Activated T-cell treated with anti-CD3 and anti-CD28 coated beads, Interleukin-2, amount 50 U/mL, for 72 hours (primary cell): ENCODE measurements at places on chromosomes 2 and 18. TPM values are rescaled to one million over a fixed set of nuclear protein-coding genes. Genes with fewer than 3 reads are reported as not detected.

Gene GPR155
- total RNA-seq, result 12.6 TPM

Gene GYPC
- total RNA-seq, result 144 TPM

Gene UGT1A5
- total RNA-seq, result not detected

Gene CCDC74A
- 4.3 TPM for total RNA-seq

Gene CPO
- 0.21 TPM for total RNA-seq

Gene SLC4A3
- total RNA-seq, result not detected

DNA sequence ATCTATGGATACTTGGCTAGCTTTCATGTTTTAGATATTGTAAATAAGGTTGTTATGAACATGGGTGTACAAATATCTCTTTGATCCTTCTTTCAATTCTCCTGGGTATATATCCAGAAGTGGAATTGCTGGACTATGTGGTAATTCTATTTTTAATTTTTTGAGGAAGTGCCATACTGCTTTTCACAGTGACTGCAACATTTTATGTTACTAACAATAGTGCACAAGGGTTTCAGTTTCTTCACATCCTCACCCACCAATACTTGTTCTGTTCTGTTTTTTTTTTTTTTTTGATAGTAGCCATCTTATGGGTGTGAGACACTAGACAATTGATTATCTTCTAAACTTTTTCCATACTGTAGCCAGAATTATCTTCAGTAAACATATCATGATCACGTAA is 17.3 kb upstream of the NEUROD1 start:
- no peak overlapping the region for H3K4me3 ChIP-seq
- no peak overlapping the region for H3K27ac ChIP-seq
- no peaks in the 10 kb centered on the region for H3K36me3 ChIP-seq
- no peaks in the 10 kb centered on the region for H3K4me1 ChIP-seq

DNA sequence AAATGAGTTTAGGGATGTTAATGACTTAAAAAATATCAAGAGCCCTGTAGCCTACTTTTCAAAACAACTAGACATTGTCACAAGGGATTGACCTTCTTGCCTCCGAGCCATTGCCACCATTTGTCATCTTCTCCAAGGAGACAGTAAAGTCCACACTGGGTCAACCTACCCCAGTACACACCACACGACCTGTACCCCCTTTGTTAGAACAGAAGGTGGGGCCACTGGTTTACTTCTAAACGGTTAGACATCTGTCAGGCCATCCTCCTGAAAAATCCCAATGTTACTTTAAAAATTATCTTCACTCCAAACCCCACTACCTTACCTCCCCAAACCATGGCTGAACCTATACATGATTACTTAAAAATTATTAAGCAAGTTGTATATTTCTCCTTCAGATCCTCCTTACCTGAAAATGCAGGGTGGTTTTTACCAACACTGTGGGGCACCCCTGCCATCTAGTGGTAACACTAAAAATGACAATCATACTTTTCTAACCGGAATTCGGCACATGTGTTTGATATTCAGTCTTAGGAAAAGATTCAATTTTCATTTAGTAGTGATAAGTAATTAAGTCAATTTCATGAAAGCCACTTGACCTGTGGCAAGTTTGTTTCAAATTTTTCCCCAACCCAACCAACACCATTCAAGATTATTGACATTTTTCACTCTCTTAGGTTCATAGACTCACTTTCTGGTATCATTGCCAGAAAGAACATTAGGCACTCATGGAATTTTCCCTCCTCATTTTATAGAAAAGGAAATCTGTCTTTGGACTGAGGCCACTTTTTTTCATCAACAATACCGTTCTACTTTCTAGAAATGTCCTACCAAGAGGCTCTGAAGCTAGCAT is 265.3 kb upstream of the PKDCC start:
- H3K4me1 ChIP-seq, result no peaks in the 10 kb centered on the region
- H3K27me3 ChIP-seq, result peaks cover 18% of the 10 kb centered on the region
- H3K36me3 ChIP-seq, result no peaks in the 10 kb centered on the region
- H3K27ac ChIP-seq, result no peak overlapping the region
- DNase-seq, result peak; percentile 8

GRCh38 chr18:23746851-23747250 is 57.6 kb downstream of the LAMA3 start:
- H3K27me3 ChIP-seq, result peaks cover 26% of the 10 kb centered on the region
- DNase-seq, result no peak
- no peak overlapping the region for H3K4me3 ChIP-seq
- H3K27ac ChIP-seq, result no peak overlapping the region
- peaks cover 5% of the 10 kb centered on the region for H3K4me1 ChIP-seq
- H3K36me3 ChIP-seq, result no peaks in the 10 kb centered on the region

DNA sequence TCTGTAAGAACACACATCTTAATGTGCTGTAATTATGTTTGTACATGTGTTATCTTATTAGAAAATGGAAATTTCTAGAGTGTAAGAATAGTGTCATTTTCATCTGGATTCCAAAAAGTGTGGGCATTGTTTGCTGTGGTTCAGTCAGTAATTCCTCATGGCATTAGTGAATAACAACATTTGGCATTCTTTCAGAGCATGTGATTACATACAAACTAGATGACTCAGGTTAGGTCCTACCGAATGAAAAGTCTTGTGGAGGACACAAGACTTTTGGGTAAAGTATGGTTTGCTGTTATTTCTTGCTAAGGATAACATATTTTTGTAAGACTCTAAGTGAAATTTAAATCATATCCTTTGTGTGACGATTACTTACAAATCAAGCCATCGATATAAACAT is 593.1 kb upstream of the NRXN1 start:
- no peak overlapping the region for H3K4me3 ChIP-seq
- no peak for DNase-seq
- no peaks in the 10 kb centered on the region for H3K36me3 ChIP-seq
- H3K4me1 ChIP-seq, result no peaks in the 10 kb centered on the region
- no peaks in the 10 kb centered on the region for H3K27me3 ChIP-seq
- H3K27ac ChIP-seq, result no peak overlapping the region

GRCh38 chr18:73861771-73862170 is 285.9 kb downstream of the FBXO15 start:
- H3K27ac ChIP-seq, result no peak overlapping the region
- H3K4me3 ChIP-seq, result no peak overlapping the region
- H3K36me3 ChIP-seq, result no peaks in the 10 kb centered on the region
- no peaks in the 10 kb centered on the region for H3K27me3 ChIP-seq
- DNase-seq, result no peak

DNA sequence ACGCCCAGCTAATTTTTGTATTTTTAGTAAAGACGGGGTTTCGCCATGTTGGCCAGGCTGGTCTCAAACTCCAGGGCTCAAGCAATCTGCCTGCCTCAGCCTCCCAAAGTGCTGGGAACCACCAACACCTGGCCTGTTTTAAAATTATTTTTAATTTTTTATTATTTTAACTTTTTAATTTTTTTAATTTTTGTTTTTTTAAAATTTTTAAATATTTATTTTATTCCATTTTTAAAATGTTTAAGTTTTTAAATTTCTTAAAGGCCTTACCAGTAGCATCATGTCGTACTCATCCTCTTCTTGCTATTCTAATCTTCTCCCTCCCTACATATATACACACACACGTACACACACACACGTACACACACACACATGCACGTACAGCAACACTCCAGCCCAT is 1.4 kb downstream of the LYG1 start:
- peaks cover 5% of the 10 kb centered on the region for H3K36me3 ChIP-seq
- H3K4me1 ChIP-seq, result no peaks in the 10 kb centered on the region
- H3K27ac ChIP-seq, result no peak overlapping the region
- H3K4me3 ChIP-seq, result no peak overlapping the region

GRCh38 chr2:101380376-101380775 is 6.9 kb downstream of the CREG2 start:
- H3K4me3 ChIP-seq, result no peak overlapping the region
- DNase-seq, result no peak
- no peak overlapping the region for H3K27ac ChIP-seq
- no peaks in the 10 kb centered on the region for H3K36me3 ChIP-seq

- peaks cover 6% of the 10 kb centered on the region for H3K27me3 ChIP-seq
- DNase-seq, result no peak
- H3K4me1 ChIP-seq, result no peaks in the 10 kb centered on the region
- H3K36me3 ChIP-seq, result no peaks in the 10 kb centered on the region
Measured at GRCh38 chr2:156600196-156600595, 164.0 kb downstream of the GPD2 start.

- no peaks in the 10 kb centered on the region for H3K27me3 ChIP-seq
- no peak overlapping the region for H3K27ac ChIP-seq
- no peaks in the 10 kb centered on the region for H3K36me3 ChIP-seq
- no peak overlapping the region for H3K4me3 ChIP-seq
- H3K4me1 ChIP-seq, result no peaks in the 10 kb centered on the region
- DNase-seq, result peak; percentile 45
Measured at GRCh38 chr2:3483227-3483985, 35.9 kb downstream of the ADI1 start.

DNA sequence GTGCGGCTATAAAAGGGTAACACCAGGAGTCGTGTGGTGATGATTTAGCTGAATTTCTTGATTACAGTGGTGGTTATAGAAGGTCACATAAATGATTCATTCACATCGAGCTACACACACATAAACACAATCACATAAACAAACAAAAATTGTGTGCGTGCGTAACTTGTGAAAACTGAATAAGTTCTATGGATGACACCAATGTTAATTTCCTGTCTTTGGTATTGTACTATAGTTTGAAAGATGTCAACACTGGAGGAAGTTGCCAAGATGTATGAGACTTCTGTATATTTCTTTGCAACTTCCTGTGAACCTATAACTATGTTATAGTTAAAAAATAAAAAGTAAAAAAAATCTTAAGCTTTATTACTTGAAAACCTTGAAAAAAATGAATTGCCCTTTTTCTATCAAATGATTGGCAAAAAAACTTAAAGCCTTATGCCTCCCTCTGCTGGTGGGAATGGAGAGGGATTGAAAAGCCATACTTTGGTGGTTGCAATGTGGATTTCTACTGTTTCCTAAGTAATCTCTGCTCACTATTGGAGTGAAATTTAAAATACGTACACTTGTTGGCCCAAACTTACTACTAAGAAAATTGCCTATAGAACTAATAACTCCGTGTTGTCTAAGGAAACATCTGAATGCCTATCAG is 227.7 kb downstream of the RPIA start:
- no peaks in the 10 kb centered on the region for H3K36me3 ChIP-seq
- no peaks in the 10 kb centered on the region for H3K27me3 ChIP-seq
- H3K27ac ChIP-seq, result no peak overlapping the region
- no peak overlapping the region for H3K4me3 ChIP-seq
- H3K4me1 ChIP-seq, result no peaks in the 10 kb centered on the region
- DNase-seq, result no peak

GRCh38 chr2:101722864-101723263 is 25.4 kb downstream of the MAP4K4 start:
- peak overlapping the region; percentile 60 for H3K27ac ChIP-seq
- peaks cover 15% of the 10 kb centered on the region for H3K36me3 ChIP-seq
- H3K4me1 ChIP-seq, result peaks cover 97% of the 10 kb centered on the region
- DNase-seq, result no peak
- no peaks in the 10 kb centered on the region for H3K27me3 ChIP-seq

- no peak overlapping the region for H3K27ac ChIP-seq
- peaks cover 3% of the 10 kb centered on the region for H3K36me3 ChIP-seq
- peaks cover 86% of the 10 kb centered on the region for H3K4me1 ChIP-seq
- peak overlapping the region; percentile 73 for H3K4me3 ChIP-seq
- peak; percentile 37 for DNase-seq
Measured at GRCh38 chr2:38610851-38611801, 8.4 kb upstream of the HNRNPLL start.

DNA sequence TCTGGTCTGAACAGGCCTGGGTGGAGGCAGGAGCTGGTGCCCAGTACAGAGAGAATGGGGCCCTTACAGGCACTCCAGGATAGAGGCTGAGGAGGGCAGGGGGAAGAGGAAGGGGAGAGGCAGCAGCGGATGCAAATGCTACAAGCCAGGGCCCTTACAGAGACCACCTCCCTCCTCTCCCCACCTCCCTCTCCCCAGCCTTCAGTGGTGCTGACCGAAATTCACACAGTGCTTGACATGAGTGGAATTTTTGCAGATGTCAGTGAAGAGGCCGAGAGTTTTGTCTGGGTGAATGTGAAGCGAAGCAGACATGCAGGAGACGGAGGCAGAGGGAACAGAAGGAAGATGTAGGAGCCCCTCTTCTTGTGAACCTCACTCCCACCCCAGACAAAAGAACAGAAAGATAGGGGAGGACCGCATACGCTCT is 31.9 kb downstream of the CIB4 start:
- H3K4me3 ChIP-seq, result no peak overlapping the region
- no peak overlapping the region for H3K27ac ChIP-seq
- no peak for DNase-seq
- H3K4me1 ChIP-seq, result peaks cover 22% of the 10 kb centered on the region
- H3K36me3 ChIP-seq, result no peaks in the 10 kb centered on the region
- H3K27me3 ChIP-seq, result no peaks in the 10 kb centered on the region

- peaks cover 1% of the 10 kb centered on the region for H3K4me1 ChIP-seq
- no peaks in the 10 kb centered on the region for H3K27me3 ChIP-seq
- H3K27ac ChIP-seq, result no peak overlapping the region
- no peak for DNase-seq
- peaks cover 4% of the 10 kb centered on the region for H3K36me3 ChIP-seq
Measured at GRCh38 chr2:48279344-48280090, 250.4 kb upstream of the STON1 start.
